ENCODE measurements at places on chromosomes 3 and 15. TPM values are rescaled to one million over a fixed set of nuclear protein-coding genes. Genes with fewer than 3 reads are reported as not detected.

The NEK4 gene
- 20.9 TPM for total RNA-seq

The BOC gene
- total RNA-seq: 4.2 TPM

The BFSP2 gene
- total RNA-seq: not detected

The ROPN1 gene
- 2.0 TPM for total RNA-seq

GRCh38 chr15:28006116-28006905, 92.8 kb downstream of the OCA2 start:
- no peak for DNase-seq

GRCh38 chr15:76994971-76995945, at the start of gene PSTPIP1:
TSS of gene PSTPIP1 (plus strand) at chr15:76995126. CDS start at chr15:76995574, 448 bp downstream.
- peak; percentile 50 for DNase-seq

DNA sequence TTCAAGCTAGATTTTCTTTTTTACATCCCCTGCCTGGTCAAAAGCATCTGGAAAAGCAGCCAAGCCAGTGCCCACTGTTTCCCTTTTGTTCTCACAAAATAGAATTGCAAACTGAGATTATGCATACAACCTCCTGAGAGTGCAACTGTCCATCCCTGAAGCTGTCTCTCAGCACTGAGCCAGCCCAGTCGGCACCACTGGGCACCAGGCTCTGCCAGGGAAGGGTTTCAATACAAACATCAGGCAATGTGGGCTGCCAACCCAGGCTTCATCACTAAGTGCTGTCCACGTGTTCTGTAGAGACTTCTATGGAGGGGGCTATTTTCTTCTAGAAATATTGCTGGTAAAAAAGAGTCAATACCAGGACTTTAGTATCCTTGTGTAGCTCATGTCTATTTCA, 356.3 kb upstream of the TBL1XR1 start:
- no peak for DNase-seq

- no peak for DNase-seq
Observed at GRCh38 chr3:149977386-149977785, 6.7 kb upstream of the PFN2 start.

Measured in left colon (tissue), 2 donors.